GM12891 (cell line): ENCODE measurements at places on chromosomes 7 and 10.

GRCh38 chr7:90212149-90212495 lies 582 bp downstream of the STEAP2 start:
- no peak for DNase-seq

GRCh38 chr7:31145339-31145738 lies 93.2 kb downstream of the ADCYAP1R1 start:
- no peak for DNase-seq

DNA sequence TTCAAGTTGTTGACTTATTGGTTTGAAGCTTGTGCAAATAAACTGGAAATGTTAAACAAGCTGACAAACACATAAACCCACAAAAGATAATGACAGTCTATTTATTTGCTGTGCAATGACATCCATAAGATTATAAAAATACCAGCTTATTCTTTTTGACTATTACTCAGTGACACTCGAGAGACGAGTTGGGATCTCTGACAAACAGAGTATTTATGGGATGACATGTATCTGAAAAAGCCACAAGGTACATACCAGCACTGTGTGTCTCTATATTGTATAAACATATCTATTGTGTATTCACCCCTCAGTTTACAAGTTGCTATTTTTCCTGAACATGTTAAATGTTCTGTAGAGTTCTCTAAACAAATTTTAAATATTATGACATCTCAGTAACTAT lies 88.9 kb downstream of the CHRM2 start:
- no peak for DNase-seq

DNA sequence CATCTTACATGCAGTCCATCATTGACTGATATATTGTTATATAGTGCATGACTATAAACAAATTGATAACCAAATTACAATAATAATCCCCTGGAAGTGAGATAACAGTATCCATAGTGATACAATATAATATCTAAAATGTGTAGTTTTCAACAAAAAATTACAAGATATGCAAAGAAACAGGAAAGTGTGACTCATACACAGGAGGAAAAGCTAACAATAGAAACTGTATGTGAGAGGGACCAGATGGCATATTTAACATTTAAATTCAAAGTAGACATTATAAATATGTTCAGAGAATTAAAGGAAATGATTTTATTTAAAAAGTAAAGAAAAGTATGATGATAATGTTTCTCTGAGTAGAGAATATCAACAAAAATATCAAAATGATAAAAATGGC lies 8.0 kb downstream of the OR9A2 start:
- no peak for DNase-seq

DNA sequence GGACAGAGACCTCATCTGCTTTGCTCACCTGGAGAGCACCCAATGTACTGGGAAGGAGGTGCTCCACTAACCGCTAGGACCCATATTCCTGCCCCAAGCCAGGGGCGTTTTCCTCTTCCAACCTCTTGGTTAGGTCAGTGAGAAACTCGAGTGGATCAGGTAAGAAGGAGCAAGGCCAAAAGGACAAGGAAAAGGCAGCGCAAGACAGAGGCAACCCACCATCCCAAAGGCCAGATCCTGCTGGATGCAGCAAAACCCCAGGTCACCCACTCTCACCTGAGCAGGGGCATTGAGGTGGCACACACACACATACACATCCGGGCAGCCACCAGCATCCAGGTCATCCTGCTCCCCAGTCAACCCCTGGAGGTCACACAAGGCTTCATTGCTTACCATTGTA lies 105.1 kb downstream of the GRID1 start:
- no peak for DNase-seq

DNA sequence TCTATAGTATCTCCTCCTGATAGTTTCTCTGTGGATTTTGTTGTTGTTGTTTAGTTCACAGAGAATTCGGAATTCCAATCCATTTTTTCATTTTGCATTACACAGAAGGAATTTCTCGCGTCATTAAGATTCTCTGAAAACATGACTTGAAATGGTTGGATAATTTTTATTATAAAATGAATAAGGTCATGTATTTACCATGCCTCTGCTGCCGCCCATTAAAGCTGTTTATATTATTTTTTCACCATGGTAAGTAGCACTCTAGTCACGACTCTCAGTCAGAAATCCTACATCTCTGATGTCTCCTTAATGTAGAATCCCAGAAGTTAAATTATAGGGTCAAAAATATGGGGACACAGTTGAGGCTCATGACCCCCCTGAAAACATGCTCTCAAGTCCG lies 19.1 kb downstream of the SFMBT2 start:
- DNase-seq: no peak

DNA sequence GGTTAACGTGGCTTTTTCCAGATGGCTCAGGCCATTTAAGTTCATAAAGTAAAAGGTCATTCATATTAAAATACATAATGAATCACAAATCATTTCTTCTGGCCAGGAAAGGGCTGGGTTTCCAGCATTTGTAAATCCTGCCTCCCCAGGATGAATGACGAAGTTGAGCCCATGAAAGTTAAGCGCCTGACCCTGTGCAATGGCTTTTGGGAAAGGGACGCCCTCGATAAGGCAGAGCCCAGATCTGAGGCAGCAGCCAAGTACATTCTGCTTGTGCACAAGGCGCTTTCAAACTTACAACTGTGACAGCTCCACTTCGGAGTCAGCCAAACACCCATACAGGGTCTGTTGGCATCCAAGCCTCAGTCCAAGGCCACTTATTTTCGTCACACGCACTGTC lies 2.8 kb downstream of the GIMAP6 start:
- no peak for DNase-seq

DNA sequence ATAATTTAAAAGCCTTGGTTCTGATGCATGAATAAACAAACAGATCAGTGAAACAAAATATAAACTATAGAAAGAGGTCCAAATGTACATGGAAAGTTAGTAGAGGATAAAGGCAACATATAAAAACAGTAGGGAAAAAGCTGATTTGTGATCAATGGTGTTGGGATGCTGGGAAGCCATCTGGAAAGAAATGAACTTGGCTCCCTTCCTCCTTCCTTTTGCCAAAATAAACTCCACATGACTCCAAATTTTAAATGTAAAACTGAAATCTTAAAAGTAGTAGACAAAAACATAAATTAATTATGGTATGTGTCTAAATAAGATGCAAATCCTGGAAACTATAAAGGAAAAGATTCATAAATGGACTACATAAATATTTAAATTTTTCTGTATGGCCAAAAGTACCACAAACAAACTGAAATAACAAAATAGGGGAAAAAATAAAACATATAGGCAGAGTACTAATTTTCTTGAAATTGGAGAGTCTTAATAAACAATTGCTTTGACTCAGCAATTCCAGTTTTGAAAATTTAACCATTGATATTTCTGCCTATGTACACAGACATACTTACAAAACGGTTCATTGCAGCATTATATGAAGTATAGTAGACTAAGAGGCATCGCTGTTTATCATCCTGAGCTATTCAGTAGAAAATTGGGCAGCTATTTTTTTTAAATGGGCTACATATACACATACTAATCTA lies 77.0 kb upstream of the TRIM24 start:
- DNase-seq: no peak

GRCh38 chr7:121832347-121832746 lies 40.6 kb upstream of the PTPRZ1 start:
- no peak for DNase-seq

DNA sequence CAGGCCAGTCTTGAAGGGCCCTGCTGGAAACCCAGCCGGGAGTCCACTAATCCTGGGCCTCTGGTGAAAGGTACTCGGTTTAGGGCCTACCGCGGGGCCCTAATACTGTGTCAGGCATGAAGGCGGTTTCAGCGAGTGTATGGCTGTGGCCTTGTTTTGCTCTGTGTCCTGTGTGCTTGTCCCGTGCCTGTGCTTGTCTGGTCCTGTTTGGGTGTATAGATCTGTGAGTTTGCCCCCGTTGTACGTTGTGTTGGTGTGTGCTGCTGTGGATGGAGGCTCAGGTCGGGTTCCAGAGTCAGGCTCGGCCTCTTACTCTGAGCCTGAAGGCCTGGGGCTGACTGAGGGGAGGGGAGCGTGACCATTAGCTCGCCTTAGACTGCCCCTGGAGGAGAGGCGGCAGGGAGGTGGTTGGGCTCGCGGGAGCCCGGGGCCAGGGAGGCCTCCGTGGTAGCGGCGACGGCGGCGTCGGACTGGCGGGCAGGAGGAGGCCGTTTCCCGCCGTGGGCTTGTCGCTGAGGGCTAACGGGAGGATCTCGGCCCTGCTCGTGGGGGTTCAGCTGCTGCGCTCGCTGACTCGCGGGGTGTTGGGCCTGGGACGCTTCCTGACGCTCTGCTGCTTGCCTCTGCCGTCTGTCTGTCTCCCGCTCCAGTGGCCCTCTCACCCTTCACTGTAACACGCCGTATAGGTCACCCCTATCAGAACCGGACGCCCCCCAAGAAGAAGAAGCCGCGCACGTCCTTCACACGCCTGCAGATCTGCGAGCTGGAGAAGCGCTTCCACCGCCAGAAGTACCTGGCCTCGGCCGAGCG lies 2.6 kb downstream of the TLX1 start:
- DNase-seq: no peak

DNA sequence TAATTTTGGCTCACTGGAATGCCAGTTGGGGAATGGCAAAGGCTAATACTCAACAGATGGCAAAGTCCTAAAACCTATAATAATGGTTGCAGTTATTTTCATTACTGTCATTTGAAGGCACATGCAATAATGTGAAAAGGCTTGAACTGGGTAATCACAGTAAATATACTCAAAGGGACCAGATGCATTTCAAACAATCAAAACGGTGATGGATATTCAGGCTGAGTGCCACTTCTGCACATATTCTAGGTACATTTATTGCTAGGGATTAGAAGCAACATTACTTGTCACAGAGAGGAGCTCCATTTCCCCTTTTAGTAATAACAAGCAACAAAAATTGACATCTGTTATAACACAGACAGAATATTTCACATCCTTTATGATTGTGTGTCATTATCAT lies 171.8 kb downstream of the NXPH1 start:
- DNase-seq: no peak

DNA sequence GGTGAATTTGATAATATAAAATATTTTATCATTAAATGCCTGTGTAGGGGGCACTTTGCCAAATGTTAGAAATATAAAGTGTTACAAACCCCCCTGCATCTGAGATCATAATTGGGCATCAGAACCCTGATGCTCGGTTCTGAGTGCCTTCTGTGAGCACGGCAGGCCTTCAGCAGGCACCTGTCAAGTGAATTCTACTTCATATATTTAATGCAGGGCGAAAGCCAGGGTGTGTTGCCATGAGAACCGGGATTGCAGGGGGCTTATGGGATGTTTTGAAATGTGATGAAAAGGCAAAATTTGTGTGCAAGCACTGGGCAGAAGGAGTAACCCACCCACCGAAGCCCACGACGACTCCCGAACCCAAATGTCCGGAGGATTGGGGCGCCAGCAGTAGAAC lies 57.2 kb downstream of the MRC1 start:
- DNase-seq: no peak

- DNase-seq: no peak
Observed at GRCh38 chr7:127892488-127893314, 138.5 kb downstream of the LRRC4 start.

DNA sequence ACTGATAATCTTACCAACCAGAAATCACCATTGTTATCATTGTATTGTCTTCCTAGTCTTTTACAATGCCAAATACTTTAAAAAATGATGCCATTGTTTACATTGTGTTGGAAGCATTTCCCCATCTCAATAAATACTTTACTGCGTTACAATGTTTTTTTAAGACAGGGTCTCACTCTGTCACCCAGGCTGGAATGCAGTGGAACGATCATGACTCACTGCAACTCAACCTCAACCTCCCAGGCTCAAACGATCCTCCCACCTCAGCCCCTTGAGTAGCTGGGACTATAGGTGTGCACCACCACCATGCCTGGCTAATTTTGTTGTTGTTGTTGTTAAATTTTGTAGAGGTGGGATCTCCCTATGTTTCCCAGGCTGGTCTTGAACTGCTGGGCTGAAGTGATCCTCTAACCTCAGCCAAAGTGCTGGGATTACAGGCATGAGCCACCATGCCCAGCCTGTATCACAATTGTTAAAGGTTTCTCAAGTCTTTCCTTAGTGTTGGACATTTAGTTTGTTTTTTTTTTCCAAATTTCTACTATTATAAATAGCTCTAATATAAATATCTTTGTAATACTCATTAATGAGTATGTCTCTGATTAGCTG lies 13.5 kb downstream of the LRMDA start:
- no peak for DNase-seq

GRCh38 chr7:37601321-37601720 lies 82.2 kb upstream of the GPR141 start:
- DNase-seq: no peak

DNA sequence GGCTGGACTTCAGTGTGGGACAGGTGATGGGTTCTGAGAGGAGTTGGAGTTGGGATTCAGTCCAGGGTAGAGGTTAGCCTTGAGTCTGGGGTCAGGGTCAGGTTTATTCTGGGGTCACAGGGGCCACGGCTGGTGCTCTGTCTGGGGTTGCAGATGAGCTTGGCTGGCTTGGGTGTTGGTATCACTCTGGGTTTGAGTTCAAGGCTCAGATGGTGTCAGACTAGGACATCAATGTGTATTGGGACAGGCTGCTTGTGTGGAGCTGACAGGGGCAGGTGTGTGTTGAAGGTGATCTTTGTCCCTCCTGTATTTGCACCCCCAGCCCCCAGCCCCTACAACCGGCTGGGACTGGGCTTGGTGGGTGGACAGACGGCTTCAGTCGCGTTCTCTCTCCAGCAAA lies 26.8 kb downstream of the TMEM270 start:
- DNase-seq: no peak

- DNase-seq: no peak
Observed at GRCh38 chr7:155464183-155464582, 6.3 kb downstream of the EN2 start.

DNA sequence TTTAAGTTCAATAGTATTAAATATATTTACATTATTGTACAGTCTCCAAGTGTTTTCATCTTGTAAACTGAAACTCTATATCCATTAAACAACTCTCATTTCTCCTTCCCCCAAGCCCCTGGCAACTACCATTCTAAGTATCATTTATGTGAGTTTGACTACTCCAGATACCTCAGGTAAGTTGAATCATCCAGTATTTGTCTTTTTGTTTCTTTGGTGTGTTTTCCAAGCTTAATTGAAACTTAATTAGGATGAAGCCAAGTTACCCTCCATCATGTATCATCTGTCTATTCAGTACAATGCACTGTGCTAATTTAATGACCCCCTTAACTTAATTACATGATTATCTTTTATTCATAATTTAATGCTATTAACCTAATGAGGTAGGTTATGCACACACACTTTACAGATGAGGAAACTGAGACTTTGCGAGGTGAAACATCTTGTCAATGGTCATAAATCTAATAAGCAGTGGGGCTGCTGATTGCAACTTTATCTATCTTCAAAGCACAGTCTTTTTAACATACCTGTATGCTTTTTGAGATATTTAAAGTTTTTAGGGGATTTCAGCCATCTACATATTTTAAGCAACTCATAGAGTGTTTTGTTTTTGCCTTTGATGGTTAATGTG lies 663 bp downstream of the MACC1 start:
- no peak for DNase-seq

DNA sequence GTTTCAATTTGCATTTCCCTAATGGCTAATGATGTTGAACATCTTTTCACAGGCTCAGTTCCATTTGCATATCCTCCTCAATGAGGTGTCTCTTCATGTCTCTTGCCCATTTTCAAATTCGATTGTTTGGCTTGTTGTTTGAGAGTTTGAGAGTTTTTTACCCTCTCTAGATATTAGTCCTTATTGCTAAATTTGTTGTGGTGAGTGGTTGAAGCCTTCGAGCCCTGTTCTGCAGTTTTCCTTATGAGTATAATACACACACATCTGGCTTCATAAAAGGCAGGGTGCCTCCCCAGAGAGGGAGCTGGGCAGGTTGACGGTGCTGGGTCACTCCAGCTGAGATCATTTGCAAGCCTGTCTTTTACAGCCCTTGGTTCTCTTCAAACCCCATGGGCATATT lies 65.1 kb downstream of the RGS10 start:
- no peak for DNase-seq

GRCh38 chr7:77281780-77282478 lies 82.3 kb upstream of the FGL2 start:
- DNase-seq: no peak
